ENCODE measurements at places on chromosomes 1 and 21.
A peak's percentile ranks its signal among the peaks of the same experiment; 100 is the strongest.

GRCh38 chr1:197884173-197884572, 18.3 kb upstream of the C1orf53 start:
- DNase-seq = no peak

DNA sequence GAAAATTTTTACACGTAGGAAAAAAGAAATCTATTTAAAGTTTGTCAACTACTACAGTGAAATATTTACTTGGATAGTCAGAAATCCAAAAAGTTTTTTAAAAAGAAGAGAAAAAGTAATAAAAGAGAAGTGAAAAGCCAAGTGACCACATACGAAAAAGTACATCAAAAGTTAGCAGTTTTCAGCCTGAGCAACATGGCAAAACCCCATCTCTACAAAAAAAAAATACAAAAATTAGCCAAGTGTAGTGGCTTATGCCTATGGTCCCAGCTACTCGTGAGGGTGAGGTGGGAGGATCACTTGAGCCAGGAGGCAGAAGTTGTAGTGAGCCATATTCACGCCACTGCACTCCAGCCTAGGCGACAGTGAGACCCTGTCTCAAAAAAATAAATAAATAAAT, 5.2 kb upstream of the MR1 start:
- DNase-seq = no peak

- DNase-seq = no peak
These were observed 3.8 kb upstream of the MUL1 start for GRCh38 chr1:20511518-20512428.

DNA sequence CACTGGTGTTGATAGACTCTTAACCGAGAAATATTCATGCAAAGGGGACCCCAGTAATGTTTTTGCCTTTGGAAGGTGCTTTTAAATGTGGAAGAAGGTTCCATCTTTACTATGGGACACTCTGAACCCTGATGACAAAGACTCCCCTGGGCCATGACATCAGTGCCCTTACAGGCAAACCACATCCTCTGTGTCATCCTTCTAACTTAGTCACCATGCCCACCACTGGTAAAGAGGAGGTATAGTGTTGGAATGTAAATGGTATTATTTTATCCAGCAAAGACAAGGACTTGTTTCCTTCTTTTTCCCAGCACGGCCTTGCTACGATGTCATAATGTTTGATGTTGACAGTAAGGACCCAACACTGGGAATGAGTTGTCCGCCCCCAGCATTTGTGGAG, 12.6 kb downstream of the METTL13 start:
- peak; percentile 63 for DNase-seq

- no peak for DNase-seq
These were observed 175.8 kb downstream of the TYW3 start for GRCh38 chr1:74908797-74909196.

DNA sequence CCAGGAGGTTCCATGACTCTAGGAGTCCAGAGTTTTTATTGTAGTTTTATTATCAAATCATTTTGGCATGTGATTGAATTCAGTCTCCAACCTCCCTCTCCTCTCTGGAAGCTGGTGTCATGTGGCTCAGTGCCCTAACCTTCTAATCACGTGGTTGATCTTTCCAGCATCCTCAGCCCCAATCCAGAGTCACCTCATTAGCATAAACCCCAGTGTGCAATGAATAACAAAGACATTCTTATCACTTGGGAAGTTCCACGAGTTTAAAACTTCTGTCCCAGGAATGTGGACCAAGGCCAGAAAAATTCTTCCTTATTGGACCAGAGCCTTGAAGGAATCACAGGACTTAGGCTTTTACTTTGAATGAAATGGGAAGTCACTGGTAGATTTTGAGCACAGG, 52.2 kb downstream of the KIRREL1 start:
- no peak for DNase-seq

DNA sequence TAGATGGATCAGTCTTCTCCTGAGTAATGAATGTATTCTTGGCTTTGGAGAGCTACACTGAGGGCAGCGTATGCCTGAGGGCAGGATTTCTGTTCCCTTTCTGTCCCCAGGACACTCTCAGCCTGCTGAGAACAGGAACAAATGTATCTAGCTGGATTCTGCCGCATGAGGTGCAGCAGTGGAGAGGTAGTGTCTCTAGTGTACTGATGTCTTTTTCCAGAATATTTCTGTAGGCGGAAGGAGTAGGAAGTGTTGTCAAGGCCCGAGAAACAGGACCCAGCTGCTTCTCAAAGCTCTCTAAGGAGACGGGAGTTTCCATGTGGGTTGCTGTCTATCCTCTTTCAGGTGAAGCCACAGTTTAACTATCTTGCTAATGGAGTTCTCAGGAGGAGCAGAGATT, 65.5 kb downstream of the MT1HL1 start:
- DNase-seq = no peak
